ENCODE measurements at places on chromosomes 5 and 9.

- peak; percentile 44 for DNase-seq
Measured at GRCh38 chr5:157917899-157918809, 59.2 kb upstream of the CLINT1 start.

GRCh38 chr5:38426490-38426889 is 130.0 kb downstream of the LIFR start:
- DNase-seq, result no peak

DNA sequence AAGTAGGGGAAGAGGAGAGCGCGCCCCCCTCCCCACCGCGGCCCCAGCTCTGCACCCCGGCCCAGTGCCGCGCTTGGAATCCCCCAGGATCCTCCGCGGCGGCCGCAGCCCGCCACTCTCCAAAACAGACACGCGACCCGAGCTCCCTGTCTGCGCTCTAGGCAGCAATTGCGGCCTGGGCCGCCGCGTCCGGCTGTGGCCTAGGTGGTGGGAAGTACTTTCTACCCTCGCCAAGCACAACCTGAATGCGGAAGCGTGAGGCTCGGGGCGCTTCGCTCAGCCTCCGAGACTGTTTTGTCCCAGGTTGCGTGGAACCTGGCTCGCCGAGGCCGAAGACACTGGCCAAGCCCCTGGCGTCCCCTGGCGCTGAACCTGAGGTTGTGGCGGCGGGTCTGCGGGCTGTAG is 3.3 kb upstream of the FOXB2 start:
- no peak for DNase-seq

DNA sequence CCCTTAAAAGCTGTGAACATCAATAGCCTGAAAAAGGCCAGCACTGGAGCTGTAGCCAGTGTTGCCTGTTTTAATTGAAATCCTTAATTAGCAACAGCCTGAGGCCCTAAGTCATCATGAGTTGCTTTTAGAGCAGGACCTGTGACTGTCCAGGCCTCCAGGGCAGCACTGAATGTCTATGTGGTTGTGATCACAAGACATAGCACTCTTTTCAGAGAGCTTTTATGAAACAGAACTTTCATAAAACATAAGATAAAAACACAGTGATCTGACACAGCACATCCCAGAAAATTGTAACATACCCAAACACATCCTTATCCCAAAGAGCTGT is 85.5 kb upstream of the MYO10 start:
- no peak for DNase-seq

GRCh38 chr5:6827526-6828219 is 114.4 kb downstream of the TENT4A start:
- DNase-seq, result peak; percentile 8

DNA sequence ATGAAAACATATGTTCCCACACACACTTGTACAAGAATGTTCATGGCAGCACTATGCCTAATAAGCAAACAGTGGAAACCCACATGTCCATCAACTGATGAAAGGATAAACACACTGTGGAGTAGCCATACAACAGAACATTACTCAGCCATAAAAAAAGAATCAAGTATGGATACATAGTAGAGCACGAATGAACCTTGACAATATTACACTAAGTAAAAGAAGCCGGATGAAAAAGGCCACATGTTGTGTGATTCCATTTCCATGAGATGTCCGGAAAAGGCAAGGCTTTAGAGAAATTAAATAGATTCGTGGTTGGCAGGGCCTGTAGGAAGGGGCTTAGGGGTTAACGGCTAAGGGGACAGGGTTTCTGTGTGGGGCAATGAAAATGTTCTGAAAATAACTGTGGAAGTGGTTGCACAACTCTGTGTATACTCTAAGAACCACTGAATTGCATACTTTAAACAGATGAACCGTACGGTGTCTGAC is 51.4 kb downstream of the COL23A1 start:
- no peak for DNase-seq

GRCh38 chr5:103357636-103358035 is 99.1 kb downstream of the MACIR start:
- DNase-seq, result no peak

- DNase-seq, result no peak
Measured at GRCh38 chr5:20694121-20694520, 706.1 kb upstream of the CDH18 start.

- DNase-seq, result no peak
Measured at GRCh38 chr5:68295772-68296171, 80.2 kb downstream of the PIK3R1 start.

DNA sequence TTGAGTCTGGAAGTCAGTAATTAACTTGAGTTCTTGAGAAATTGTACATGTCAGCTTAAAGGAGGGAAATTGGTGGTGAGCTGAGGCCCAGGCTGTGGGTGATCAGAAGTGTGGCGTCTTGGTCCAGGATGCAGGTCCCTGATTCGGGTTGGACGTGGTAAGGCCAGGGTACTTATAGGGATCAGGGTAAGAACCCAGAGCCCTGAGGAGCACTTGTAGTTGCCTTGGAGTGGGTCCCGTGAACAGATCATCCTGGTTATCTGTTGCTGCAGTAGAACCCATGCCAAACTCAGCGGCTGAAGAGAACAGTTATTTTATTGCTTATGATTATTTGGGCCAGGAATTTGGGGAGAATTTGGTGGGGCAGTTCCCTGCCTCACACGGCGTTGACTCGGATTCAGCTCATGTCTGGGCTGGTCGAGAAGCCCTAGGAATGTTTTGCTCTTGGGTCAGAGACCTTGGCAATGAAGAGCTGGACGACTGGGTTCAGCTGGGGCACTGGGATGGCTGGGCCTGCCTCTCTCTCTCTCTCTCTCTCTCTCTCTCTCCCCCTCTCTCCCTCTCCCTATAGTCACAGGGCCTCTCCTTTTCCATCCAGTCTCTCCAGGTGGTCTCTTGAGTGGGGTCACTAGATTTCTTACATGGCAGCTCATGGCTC is 73.1 kb downstream of the PDZD2 start:
- no peak for DNase-seq

- DNase-seq, result no peak
Measured at GRCh38 chr5:177123789-177124485, 9.6 kb upstream of the NSD1 start.

DNA sequence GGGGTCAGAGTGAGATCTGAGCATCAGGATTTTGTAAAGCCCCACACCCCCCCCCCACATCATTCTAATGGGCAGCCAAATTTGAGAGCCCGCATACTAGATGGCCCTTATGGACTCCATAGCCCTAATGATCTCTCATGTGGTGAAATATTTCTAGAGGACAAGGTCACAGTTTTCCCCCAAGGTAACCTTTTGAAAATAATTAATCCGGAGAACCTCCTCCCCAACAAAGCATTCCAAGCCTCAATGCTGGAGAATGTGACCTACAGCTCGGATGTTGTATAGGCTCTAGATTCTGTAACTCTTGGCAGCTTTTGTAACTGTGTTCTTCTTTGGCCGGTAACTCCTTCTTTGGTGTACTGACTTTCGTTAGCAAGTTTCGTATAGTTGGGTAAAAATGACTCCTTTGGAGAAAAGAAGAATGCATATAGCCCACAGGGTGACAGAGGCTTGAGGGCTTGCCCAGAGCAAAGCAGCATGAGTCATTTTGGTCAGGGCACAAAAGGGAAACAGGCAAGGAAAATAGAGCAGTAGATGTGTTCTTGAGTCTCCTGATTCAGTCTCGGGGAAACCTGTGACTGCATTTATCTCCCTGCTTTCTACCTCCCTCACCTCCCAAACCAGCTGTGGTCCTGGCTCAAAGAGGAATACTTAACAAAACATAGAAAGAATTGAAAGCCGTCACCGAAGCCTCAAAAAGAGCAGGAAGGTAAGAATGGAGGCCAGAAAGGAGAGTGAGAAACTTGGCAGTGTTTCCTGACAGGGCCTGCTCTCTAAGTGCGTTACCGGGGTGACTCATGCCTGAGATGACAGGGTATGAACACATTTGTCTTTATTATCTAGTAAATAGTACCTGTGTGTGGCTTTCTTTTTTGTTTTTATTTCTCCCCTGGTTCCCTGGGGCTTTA is 6.6 kb upstream of the XPA start:
- peak; percentile 14 for DNase-seq

- no peak for DNase-seq
Measured at GRCh38 chr9:504921-505740, 290.5 kb downstream of the DOCK8 start.

DNA sequence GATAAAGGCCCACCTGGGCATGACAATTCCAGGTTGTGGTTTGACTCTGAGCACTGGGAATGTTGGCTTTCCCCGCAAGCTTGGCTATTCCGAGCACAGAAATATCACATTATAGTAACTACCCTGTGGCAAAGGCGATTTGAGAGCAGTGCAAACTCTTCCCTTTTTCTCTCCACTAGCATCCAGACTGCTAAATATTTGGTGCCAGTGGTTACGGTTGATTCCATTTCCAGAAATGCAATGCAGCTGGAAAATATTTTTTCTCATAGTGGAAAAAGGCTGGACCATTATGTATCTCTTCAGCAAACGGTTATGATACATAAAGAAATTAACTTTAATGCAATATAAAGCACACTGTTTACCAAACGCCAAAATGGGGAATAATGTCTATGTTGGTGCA is 158.0 kb downstream of the ENC1 start:
- no peak for DNase-seq

- no peak for DNase-seq
Measured at GRCh38 chr5:14914623-14915260, 43.2 kb upstream of the ANKH start.

DNA sequence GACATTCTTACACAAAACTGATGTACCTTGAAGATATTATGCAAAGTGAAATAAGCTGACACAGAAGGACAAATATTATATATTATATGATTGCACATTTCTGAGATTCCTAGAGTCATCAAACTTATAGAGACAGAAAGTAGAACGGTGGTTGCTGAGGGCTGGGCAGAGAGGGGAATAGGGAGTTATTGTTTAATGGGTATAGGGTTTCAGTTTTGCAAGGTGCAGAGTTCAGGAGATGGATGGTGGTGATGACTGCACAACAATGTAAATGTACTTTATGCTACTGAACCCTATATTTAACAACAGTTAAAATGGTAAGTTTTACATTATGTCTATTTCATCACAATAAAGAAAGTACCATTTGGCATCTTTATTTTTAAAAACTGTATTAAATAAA is 315.8 kb upstream of the POU5F2 start:
- DNase-seq, result no peak

DNA sequence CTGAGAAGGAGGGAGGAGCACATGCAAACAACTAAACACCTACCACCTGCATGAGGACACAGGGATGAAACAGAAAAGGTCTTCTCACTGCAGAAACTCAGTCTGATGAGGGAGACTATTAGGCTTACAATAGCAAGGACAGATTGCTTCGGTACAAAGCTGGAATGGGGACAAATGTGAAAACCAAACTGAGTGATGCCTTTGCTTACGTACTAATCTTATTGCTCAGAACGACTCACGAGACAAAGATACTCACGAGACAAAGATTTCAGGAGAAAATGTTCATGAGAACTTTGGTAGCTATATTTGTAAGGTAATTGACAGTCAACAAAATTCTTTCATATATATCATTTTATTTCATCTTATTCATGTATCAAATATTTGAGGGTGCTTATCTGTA is 71.9 kb upstream of the TAF1L start:
- DNase-seq, result no peak

DNA sequence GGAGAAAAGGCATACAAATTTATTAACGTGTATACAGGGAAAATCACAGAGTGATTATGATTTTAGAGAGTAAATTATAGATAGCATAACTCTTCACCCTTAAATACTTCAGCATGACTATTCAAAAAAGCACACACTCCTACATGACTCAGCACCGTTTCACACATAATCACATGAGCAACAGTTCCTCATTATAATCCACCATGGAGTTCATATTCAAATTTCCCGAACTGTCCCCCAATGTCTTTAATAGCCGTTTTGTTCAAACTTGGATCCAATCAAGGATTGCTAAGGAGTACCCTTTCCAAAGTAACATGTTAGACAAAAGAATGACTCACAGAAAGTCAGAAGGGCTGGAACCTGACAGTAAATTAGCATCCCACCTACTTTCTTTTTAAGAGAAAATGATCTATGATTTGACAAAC is 32.1 kb downstream of the RAPGEF1 start:
- DNase-seq, result no peak

- DNase-seq, result no peak
Measured at GRCh38 chr9:87635656-87636501, 90.0 kb upstream of the CTSL start.

- DNase-seq, result no peak
Measured at GRCh38 chr9:125410522-125410894, 148.9 kb downstream of the GAPVD1 start.

DNA sequence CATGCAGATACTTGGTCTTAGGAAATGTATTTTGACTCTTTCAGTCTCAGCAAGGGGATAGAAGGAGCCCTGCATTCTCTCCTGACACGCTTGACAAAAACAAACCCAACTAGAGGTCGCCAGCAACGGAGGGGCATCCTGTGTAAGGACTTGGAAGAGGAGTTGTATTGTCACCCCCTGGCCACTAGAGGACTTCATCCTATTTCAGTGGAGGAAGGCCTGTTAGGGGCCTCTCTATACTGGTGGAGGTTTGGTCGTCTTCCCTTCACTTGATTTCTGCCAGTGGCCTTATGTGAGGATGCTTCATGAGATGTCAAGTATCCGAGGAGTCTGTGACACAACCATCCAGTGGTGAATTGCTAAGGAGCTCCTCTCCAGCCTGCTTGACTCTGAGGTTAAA is 122.8 kb upstream of the STC2 start:
- DNase-seq, result no peak

- DNase-seq, result no peak
Measured at GRCh38 chr9:26870292-26870691, 22.3 kb downstream of the CAAP1 start.

GRCh38 chr5:148719605-148720004 is 65.3 kb upstream of the HTR4 start:
- no peak for DNase-seq

- DNase-seq, result no peak
Measured at GRCh38 chr9:138013836-138014562, 136.4 kb downstream of the CACNA1B start.

DNA sequence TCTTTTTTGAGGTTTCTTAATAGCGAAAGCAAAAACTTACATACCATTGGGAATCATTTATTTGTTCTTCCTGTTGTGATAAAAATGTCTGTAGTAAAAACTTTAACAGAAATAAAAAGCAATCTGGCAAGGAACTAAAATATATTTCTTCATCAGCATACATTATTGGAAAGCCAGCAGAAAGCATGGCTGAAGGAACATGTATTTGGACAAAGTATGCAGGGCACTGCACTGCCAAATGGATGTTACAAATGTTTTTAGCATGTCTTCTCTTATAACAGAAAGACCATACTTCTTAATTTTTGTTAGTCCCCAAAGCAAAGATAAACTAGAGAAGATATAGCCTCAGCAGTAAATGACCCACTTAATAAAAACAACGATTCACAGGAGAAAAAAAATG is 80.5 kb downstream of the SMIM15 start:
- DNase-seq, result no peak

- DNase-seq, result no peak
Measured at GRCh38 chr9:34510497-34511468, 12.0 kb downstream of the ENHO start.

DNA sequence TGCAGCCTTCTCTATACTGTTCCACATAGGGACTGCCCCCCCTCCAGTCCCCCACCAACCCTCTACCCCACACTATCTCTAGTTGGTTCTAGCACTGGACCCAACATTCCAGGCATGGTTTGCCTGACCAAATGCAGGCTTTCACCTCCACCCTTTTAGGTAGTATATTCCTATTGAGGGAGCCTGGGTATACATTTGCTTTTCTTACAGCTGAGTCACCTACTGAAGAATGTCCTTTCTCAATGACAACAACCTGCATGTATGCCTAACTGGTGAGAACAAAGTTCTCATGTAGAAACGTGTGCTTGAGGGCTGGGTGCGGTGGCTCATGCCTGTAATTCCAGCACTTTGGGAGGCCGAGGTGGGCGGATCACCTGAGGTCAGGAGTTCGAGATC is 8.2 kb downstream of the TNIP1 start:
- no peak for DNase-seq

GRCh38 chr5:55694152-55694830 is 17.8 kb downstream of the SLC38A9 start:
- no peak for DNase-seq
